ENCODE measurements at places on chromosomes 12 and 14. TPM values are rescaled to one million over a fixed set of nuclear protein-coding genes. Genes with fewer than 3 reads are reported as not detected.

DNA sequence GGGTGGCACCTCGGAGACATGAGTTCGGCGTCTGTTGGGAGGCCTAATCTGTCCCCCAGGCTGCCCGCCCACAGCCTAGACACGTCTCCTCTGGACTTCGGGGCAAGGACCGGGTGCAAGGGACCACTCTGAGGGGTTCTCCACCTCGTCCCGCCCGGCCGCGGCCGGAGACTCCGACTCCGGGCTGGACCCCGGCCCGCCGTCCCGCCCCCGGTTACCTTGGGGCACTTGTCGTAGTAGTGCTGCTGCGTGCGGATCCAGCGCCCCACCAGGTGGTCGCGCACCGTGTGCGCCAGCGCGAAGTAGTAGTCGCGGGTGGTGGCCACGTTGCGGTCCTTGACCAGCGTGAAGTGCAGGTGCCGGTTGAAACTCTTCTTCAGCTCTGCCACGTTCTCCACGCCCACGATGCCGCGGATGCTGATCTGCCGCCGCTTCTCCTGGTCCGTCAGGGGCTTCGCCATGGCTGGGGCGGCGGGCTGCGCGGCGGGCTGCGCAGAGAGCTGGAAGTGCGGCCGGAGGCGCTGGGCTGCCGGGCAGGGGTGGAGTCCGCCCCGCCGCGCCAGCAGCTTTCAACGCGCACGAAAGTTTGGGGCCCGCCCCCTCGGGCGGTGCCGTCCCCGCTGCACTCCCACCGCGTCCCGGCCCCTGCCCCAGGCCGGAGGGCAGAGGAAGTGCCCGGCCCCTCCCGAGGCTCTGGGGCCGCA is at the start of gene PYGL:
PYGL (minus strand) TSS at position 541 of the 704 bp plus-strand sequence; CDS start at position 461, 80 bp downstream.
- peak; percentile 87 for DNase-seq

DNA sequence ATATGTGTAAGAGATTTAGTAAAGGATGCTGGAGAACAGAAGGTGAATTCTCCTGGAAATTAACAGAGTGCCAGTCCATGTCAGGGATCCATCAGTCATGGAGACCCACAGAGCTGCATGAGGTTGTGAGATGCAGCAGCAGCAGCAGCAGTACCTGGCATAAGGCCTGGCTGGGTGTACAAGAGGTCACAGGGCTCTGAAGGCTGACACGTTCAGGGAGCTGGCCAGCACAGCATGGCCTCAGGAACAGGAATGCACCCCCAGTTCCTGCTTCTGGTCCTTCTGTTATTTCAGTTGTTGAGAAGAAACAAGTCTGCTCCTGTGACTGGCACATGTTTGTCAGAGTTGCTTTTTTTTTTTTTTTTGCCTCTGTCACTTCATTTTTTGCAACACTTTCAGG is 210.8 kb downstream of the CNTN1 start:
- no peak for DNase-seq

DNA sequence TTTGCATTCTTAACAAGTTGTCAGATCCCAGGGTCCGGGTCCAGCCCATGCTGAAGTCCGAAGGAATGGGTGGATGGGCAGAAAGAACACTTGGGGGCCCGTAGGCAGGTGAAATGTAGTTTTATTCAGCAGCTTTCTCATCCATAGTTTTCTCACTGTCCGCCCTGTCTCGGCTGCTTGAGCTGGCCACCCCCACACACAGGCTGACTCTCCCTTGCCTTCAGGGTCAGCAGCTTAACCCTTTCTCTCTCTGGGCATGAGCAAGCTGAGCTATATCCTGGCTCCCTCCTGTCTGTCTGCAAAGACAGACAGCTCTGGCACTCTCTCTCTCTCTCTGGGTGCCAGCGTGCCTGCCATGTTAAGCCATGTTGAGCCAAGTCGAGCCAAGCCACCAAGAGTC is 163.9 kb downstream of the PTCSC3 start:
- DNase-seq: no peak

GRCh38 chr12:94146166-94146936 is 2.0 kb upstream of the PLXNC1 start:
- DNase-seq: no peak

SERPINA10 gene
- not detected for total RNA-seq

SMCO2 gene
- total RNA-seq: not detected

FGF23 gene
- not detected for total RNA-seq
